ENCODE measurements at places on chromosomes 7 and 10. TPM values are rescaled to one million over a fixed set of nuclear protein-coding genes. Genes with fewer than 3 reads are reported as not detected.

GPR15LG gene
- polyA plus RNA-seq, result not detected

DNA sequence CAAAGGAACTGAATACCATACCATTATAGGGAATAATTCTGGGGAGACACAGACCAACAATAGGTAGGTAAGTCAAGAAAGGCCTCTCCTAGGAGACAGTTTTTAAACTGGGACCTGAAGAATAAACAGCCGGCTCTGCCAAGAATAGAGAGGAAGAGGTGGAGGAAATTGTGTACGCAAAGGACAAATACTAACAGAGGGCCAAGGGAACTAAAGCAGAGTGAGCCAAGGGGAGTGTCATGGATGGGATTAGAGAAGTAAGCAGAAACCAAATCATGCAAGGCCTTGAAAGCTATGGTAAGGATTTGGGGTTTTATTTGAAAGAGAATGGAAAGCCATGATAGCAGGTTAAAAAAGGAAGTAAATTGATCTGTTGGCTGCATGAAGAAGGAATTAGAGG lies 18.1 kb upstream of the ITGB8 start:
- DNase-seq, result no peak

- DNase-seq, result no peak
These were observed 623.2 kb downstream of the GATA3 start for GRCh38 chr10:8677642-8678041.

- DNase-seq, result no peak
These were observed 63.6 kb downstream of the TMEM130 start for GRCh38 chr7:98805956-98806838.
